Fibroblast of skin of right biceps (primary cell): ENCODE measurements at places on chromosomes 5 and 9.
A peak's percentile ranks its signal among the peaks of the same experiment; 100 is the strongest.

DNA sequence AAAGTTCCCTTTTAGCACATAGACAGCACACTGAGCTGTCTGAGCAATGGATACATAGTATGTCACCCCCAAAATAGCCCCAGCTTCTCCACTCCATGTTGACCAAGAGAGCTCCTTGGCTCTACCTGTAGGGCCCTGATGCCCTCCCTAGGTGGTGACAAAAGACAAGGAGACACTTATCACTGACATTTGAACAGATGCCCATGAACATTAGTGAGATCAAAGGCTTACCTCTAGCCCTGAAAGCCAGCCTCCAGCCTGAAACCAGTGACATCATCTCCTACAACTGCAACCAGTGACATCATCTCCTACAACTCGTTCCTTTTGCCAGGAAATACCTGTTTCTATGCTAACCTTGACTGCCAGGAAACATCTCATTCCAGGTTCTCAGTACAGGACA, 122.7 kb downstream of the FSTL4 start:
- no peak for DNase-seq

GRCh38 chr9:784202-784601, 57.3 kb upstream of the DMRT1 start:
- DNase-seq, result no peak

DNA sequence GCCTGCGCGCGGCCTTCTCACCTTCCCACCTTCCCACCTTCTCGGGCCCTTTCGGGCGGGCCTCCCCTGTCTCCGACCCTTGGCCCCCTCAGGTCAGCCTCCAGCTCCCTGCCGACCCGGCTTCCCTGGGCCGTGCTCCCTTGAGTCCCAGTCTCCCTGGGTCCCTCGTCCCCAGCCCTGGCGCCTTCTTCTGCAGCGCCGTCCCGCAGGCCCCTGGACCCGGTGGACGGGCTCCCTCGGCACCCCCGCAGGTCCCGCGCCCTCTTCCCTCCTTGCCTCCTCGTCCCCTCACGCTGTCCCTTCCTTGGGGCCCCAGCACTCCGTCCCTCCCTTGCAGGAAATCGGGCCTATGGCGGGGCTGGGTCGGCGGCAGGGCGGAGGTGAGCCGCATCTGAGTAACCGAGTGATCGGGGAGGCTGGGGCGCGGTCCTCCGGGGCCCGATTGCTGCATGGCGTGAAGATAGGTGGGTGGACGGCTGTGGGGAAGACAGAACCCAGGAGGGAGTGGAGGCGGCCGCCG, 7.6 kb downstream of the ARPC5L start:
- DNase-seq, result no peak

DNA sequence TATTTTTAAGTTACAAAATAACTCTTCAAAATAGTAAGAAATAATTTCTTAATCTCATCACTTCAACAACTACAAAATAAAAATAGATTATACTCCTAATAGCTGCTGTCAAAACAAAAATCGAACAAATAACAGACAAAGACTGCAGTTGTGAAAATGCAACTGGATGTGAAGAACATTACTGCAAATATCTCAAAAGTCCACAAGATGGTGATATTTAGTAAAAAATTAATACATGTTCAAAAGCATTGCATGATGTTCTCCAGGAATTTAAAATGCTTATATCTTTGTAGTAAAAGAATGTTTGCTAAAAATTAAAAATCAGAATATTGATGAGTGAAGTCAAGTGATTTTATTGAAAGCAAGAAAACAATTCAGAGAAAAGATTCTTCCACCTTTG, 66.2 kb downstream of the MPDZ start:
- peak; percentile 33 for DNase-seq

- no peak for DNase-seq
Observed at GRCh38 chr9:71608021-71608420, 160.3 kb downstream of the CEMIP2 start.

DNA sequence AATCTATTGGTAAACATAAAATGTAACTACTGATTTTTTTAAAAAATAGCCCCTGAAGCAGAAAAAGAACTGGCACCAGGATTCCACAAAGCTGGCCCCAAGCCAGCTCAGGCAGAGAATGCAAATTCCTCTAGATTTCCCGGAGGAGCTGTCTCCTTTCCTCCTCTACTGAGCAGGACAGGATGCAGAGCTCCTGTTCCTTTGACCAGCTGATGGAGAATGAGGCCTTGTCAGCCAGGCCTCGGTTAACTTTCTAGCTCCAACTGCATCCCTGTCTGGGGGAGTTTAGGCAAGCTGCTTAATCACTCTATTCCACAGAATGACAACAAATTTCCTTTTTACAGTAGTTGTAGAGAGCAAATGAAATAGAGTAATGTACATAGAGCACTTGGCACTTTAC, 155.5 kb downstream of the GNAQ start:
- DNase-seq, result peak; percentile 53

DNA sequence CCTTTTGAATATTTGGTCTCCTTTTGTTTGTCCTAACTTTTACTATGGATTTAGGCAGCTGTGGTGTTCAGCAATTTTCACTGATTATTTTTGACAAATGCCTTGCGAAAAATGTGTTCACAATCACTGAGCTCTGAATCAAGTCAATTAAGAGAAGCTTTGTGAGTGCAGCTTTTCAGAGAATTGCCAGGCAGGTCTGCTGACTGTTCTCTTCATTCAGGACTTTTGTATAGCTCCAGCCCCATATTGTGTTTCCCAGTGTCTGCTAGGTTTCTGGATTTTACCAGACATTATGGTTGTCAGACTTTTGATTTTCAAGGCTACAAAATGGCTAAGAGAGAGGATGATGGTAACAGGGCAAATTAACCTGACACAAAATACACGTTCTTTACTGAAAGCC, 1055.9 kb downstream of the CDH18 start:
- no peak for DNase-seq

- DNase-seq, result peak; percentile 4
Observed at GRCh38 chr5:13944560-13945199, at the start of gene DNAH5. Gene DNAH5, minus strand, starts transcription at chr5:13944688. Its CDS starts 250 bp downstream, at chr5:13944438.

- DNase-seq, result no peak
Observed at GRCh38 chr5:932151-932627, 39.5 kb downstream of the TRIP13 start.

DNA sequence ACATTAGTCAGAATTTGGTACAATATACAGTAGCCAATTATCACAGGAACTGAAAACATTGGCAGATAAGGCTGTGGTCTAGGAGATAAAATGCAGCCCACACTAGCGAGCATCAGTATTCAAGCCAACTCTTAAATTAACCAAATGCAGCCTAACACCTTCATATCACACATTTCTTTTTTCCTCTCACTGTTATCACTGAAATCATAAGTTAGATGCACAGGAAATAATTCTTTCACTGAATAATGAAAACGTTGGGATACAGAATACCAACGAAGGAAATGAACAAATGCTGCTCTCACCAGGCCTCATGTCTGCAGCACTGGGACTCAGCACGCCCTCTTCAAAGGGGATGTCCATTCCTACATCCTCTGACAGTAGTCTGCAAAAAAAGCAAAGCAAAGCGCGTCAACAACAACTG, 109.1 kb upstream of the PCA3 start:
- DNase-seq, result no peak

DNA sequence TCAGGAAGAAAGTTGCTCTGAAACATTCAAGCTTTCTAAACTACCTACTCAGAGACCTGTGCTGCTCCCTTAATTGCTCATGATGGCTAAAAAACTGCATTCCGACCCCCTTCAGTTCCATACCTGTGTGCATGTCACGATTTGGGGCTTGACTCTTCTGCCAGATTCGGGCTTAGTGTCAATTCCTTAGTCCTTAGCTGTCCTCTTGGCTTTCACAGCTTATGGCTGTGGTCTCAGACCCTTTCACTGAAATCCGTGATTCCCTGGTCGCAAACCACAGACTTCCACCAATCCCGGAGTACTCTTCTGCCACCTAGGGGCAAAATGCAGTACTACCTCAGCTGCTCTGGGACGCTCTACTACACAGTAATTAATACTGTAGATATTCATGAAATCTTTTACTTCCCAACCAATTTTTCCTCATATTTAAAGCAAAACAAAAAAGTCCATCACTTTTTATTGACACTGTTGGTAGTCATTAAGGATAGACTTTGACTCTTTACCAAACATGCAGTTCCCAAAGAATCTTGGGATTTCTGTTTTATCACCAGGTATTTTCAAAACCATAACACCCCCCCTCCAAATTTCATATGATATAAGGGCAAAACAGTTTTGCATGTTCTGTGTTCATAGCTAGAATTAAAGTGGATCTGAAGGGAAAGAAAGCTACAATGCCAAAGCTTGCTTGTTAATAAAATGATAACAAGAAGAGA, 617.4 kb downstream of the SLCO4C1 start:
- DNase-seq, result peak; percentile 69

DNA sequence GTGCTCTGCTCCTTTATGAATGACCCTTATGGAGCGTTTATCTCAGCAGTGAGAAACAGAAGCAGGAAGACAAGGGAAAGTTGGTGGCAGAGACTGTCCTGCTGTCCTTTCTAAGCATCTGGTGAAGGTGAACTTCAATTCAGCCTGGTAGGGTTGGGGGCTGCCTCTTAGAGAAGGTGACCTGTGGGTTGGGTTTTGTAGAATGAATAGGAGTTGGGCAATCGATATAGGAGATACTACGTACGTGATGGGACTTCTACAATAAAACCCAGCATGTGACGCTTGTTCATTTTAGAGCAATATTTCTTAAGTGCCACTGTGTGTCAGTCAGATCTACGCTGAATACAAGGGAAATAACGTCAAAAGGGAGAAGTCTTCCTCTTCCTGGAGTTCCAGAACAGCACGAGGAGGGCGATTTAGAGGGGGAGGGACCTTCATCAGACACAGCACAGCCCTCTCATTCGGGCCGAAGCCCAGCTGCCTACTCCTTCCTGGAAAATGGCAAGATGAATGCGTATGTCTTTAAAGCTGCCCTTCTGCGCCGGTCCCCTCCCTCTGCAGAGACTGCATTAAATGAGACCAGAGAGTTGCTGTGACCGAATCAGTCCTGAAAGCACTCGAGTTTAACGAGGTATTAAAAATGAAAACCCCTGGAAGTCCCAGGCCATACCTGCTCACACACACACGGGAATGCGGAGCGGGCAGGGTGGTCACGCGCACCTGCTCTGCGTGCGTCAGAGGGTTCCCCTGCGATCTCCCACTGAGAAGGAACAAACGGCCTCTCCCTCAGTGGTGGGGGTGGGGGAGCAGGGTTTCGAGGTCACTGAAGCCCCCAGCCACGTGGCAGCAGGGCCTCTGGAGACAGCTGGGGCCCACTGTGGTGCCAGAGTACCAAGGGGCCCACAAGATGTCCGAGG, 85.3 kb upstream of the SARDH start:
- DNase-seq, result no peak

DNA sequence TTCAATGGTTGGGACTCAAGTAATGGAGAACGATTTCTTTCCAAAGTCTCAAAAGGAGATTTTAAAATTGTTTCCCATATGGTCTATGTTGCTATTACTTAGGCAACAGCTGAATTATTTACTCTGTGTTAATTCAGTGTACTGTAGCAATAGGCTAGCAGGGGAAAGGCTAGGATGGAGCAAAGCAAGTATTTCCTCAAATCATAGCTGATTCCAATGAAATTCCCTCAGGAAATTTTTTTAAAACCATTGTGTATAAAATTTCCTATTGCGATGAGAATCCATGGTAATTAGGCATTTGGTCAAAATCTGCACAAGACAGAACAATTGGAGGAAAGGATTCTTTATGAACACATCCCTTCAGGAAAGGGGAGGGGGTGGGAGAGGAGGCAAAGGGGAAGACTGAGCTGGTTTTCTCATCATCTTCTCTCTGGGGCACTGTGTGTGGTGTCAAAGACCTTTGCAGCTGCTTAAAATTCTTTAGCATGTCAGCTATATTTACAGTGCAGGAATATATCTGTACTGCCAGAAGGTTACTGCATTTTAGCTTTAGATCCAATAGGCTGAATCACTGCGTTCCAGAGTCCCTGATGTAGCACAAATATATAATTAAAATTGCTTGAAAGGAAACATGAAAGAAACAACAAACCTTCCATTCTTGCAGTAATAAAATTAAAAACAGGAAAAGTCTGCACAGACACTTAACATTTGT, 95.3 kb downstream of the ZNF608 start:
- peak; percentile 85 for DNase-seq

DNA sequence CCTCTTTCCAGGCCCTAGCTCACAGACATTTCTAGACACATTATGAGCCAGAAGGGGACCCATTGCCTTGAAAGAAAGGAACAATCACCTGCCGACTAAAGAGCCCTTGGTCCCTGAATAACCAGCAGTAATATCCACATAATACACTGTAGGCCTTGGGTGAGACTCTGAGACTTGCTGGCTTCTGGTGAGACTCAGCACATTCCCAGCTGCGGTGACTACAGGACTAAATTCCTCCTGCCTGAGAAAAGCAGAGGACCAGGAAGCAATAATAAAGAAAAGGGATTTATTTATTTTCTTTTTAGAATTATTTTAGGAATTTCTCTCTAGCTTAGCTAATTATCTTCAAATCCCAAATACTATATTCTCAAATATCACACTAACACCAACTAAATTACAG, 87.8 kb upstream of the RGS7BP start:
- no peak for DNase-seq

DNA sequence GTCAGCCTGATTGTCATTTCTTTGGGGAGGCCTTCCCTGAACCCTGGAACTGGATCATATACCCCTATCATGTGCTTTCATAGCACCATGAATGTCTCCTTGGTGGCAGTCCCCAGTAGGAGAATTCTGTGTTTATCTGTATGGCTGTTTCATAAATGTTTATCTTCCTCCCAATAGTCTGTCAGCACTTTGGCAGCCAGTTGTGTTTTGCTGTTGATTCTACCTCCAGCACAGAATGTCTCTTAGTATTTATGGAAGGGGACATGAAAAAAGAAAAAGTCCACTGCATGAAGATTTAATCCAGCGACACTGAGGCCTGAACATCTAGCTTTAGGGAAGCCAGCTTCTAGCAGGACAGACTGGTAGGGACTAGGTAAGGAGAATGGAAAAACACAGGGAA, 38.3 kb downstream of the GHR start:
- DNase-seq, result no peak

- no peak for DNase-seq
Observed at GRCh38 chr5:133534566-133534965, 77.8 kb downstream of the FSTL4 start.

- no peak for DNase-seq
Observed at GRCh38 chr5:180142021-180142765, 66.8 kb downstream of the RASGEF1C start.

GRCh38 chr5:94244921-94245320, 373.5 kb downstream of the KIAA0825 start:
- no peak for DNase-seq

DNA sequence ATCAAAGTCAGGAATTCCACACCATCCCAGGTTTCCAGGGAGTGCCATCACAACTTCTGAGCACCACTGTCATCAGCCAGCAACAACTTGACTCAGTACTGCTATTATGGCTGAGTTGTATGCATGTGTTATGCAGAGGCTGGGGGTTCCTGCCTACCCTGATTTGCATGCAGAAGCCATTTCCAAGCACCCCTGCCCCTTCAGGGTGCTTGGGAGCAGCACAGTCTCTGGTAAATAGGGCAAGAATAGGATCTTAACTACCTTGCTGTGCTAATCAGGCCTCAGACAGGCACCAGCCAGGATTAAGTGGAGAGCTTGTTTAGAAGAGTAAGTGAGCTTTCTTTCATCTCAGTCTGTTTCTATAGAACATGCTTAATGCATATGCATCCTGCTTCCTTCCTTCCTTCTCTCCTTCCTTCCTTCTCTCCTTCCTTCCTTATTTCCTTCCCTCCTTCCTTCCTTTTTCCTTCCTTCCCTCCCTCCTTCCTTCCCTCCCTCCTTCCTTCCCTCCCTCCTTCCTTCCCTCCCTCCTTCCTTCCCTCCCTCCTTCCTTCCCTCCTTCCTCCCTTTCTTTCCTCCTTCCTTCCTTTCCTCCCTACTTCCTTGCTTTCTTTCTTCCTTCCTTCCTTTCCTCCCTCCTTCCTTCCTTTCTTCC, 175.7 kb downstream of the FRMD3 start:
- no peak for DNase-seq

- DNase-seq, result no peak
Observed at GRCh38 chr5:76290321-76290757, 112.7 kb upstream of the IQGAP2 start.
